ENCODE measurements at places on chromosomes 11 and 22.
A peak's percentile ranks its signal among the peaks of the same experiment; 100 is the strongest.

DNA sequence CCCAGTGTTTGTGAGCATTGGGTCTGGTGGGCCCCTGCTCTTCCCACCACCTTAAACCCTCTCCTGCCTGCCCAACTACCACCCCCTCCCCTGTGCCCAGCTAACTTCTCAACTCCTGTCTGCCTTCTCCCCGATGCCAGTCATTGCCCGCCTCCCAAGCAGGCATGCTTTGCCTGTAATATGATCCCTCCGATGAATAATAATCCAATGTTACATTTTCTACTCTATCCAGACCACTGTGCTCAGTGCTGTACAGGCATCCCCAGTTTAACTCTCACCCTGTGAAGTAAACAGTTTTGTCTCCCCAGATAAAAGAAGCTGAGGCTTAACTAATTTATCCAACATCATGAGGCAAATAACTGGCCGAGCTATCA is 35.5 kb upstream of the OLFML1 start:
- DNase-seq, result no peak

- DNase-seq, result no peak
These were observed 964.9 kb upstream of the CCDC90B start for GRCh38 chr11:84250834-84251613.

- no peak for DNase-seq
These were observed 3.9 kb upstream of the SMIM38 start for GRCh38 chr11:69151836-69152235.

- DNase-seq, result peak; percentile 17
These were observed 53.4 kb upstream of the PARVG start for GRCh38 chr22:44127356-44127755.

DNA sequence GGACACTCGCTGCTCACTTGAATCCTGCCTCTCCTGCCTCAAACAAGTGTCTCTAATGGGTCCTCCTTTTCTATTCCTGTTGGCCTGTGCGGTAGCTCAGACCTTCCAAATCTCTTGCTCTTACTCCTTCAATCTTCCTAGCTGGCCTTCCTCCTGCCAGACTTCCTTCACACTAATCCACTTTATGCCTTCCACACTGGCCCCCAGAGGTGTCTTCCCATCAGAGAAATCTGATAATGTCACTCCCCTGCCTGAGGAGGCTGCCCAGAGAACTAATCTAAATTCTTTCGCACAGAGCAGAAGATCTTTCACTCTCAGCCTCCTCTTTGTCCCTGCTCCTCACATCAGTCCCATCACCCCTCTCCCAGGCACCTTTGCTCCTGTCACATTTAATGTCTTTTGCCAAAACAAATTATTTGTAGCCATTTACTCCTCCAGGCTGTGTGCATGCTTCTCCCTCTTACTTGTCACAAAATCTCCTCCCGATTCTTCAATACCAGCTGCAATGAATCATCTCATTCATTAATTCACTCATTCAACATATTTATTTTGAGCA is 175.7 kb downstream of the MAML2 start:
- no peak for DNase-seq

DNA sequence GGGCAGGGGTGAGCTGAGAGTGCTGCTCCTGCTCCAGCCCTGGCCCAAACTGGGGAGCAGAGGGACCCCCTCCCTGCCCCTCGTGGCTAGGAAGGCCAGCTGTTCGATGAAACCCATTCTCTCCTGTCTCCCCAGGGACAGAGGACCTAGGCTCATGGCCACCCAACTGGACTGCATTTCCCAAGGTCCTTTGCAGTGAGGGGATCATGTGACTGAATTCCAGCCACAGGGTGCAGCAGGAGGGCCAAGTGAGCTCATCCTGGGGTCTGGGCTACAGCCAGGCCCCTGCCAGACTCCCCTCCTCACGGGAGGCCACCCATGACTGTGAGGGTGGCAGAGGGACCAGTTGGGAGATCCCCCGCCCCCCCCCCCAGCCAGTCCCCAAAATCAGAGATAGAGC is 777.6 kb downstream of the TBC1D22A start:
- no peak for DNase-seq

DNA sequence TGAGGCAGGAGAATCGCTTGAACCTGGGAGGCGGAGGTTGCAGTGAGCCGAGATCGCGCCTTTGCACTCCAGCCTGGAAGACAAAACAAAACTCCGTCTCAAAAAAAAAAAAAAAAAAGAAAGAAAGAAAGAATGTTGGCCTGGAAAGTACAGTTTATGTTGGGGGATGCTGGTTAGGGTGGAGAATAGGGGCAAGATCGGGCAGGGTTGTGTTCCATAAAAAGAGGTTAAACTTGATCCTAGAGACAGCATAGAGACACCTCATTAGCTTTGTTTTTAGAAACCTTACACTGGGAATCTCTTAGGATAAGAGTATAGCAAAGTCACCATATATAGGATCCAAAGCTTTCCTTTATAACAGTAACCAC is 1.9 kb upstream of the FTH1 start:
- DNase-seq, result no peak
